Myometrial cell (primary cell): ENCODE measurements at places on chromosomes 5 and 9. TPM values are rescaled to one million over a fixed set of nuclear protein-coding genes. Genes with fewer than 3 reads are reported as not detected.

The ELOVL7 gene
- not detected in 2 replicates for total RNA-seq

The ZNF354C gene
- total RNA-seq = 2.9 and 4.1 TPM in 2 replicates

The DMRT2 gene
- not detected in 2 replicates for total RNA-seq

The FOXD4 gene
- total RNA-seq = not detected in 2 replicates

The OLFM1 gene
- total RNA-seq = 0.29 and 9.9 TPM in 2 replicates

The ZDHHC21 gene
- 2.0 and 2.7 TPM in 2 replicates for total RNA-seq

The RNF208 gene
- not detected in 2 replicates for total RNA-seq

The PCDHB16 gene
- total RNA-seq = under 0.01 TPM in 2 replicates
